Tibial nerve (tissue), 4 donors: ENCODE measurements at places on chromosomes 7 and 10. TPM values are rescaled to one million over a fixed set of nuclear protein-coding genes. Genes with fewer than 3 reads are reported as not detected.

GRCh38 chr7:64574540-64575099 is 11.7 kb upstream of the ZNF680 start:
- DNase-seq, result no peak

- no peak for DNase-seq
Measured at GRCh38 chr7:6589151-6589828, 531 bp upstream of the INTS15 start.

- peak; percentile 96 for DNase-seq
Measured at GRCh38 chr10:130109796-130110245, 809 bp downstream of the C10orf143 start.

- no peak for DNase-seq
Measured at GRCh38 chr10:113780681-113781250, 29.3 kb downstream of the PLEKHS1 start.

DNA sequence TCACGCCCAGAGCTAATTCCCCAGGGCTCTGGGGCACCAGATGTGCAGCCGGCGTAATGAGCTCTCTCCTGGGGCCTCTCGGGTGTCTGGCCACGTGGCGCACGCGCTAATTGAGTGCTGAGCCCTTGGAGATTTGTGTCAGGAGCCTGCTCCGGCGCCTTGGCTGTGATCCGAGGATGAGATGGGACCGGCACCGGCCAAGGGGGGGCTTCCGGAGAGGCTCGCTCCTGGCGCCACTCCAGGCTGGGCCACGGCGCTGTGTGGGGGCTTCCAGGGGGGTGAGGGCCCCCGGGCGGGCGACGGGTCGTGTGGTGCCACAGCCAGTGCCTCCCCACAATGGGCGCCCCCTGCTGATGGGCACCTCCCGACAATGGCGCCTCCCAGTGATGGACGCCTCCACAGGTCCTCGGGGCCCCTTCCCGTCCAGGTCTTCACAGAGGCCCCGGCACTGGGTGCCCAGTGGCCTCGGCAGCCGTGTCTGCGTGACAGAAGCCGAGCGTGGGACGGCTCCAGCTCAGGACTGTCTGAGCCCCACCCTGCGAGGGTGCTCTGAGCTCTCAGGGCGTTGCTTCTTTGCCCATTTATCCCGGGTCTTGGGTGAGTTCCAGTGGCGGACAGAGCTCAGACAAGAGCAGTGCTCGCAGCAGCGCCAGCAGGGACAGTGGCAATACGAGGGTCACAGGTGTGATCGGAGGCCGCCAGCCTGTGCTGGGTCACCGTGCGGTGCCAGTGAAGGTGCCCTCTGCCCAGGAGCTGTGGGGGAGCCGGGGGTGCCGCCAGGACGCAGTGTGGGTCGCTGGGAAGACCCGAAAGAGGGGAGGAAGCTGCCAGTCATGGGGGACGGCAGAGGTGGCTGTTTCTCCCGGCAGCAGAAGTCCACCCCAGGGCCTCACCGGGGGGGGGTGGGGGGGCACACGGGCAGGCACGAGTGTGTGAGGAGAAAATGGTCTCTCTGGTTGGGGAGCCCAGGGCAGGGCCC is 8.2 kb upstream of the NKX6-2 start:
- DNase-seq, result no peak

DNA sequence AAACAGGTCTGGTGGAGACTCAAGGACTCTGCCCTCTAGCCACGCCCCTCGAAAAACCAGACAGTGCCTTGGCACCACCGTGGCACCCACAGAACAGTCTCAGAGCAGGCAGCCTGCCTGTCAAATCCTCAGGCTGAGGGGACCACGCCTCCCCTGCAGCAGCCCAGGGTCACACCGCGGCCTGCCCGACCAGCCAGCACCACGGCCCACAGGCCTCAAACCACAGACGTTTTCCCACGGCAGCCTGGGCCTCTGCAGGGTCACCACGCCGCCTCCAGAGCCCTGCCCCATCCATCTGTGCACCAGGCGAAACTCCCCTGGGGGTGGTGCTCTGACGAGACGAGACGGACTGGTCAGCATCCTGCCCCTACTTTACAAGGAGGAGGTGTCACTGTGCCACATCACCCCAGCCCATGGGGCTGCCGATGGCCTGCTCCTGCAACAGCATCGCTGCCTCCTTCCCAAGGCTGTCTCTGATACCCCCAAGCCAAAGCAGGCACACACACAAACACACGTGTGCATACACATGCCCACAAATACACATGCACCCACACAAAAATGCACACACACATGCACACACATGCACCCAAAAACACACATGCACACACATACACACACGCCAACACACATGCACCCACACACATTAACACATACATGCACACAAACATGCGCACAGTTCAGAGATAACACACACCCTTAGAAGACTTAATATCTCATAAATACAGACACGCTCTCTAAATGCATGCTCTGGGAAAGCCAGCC is 24.6 kb downstream of the PAPOLB start:
- DNase-seq, result no peak

DNA sequence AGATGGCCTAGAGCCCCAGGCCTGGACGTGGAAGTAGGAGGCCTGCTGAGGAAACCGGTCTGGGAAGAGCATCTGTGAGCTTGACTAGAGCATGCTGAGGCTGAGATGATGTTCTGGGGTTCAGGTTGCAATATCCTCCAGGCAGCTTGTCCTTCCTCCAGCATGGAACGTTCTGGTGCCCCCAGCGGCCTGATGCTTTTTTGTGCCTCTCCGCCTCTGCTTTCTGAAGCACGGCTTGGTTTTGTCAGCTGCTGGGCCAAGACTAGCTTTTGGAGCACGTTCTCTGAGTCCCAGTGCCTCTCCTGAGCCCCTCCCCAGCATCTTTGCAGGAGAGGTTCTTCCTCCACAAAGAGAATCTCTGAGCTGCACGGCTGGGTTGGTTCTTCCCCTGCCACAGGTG is 682.0 kb upstream of the FOXK1 start:
- DNase-seq, result no peak

DNA sequence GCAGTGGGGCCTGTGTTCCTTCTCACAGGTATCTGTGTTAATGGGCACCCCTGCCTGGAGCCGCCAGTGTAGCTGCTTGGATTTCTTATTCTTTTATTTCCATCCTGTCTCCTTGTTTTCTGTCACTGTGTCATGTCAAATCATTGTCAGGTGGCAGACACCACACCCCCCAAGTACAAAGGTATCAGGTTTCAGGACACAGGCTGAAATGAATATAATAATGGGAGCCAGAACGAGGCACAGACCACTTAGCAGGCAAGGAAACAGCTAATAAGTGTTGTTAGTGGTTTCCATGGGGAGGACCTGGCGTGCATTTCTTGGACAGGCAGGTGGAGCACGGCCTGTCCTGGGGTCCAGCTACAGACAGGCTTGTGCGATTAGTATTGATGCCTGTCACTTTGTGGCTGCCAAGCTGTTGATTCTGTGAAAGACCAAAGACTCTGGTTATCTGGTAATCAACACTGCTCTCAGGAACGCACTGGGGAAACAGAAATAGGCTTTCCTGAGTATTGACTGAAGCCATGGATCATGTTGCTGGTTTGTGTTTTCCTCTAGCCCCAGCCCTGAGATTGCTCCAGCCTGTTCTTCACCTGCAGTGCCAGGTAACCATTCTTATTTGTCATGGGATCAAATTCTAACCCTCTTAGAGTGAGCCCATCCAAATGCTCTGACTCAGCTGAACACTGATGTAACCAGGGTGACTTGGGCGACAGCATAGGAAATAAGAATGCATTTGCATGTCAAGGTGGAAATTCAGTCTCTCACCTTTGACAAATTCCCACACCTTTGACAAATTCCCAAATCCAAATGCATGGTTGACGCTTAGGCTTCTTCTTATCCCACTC is 1002.0 kb downstream of the LRMDA start:
- DNase-seq, result no peak

The PTPRZ1 gene
- total RNA-seq, result 5.9 TPM
